ENCODE measurements at places on chromosomes 11 and 22. TPM values are rescaled to one million over a fixed set of nuclear protein-coding genes. Genes with fewer than 3 reads are reported as not detected.

DNA sequence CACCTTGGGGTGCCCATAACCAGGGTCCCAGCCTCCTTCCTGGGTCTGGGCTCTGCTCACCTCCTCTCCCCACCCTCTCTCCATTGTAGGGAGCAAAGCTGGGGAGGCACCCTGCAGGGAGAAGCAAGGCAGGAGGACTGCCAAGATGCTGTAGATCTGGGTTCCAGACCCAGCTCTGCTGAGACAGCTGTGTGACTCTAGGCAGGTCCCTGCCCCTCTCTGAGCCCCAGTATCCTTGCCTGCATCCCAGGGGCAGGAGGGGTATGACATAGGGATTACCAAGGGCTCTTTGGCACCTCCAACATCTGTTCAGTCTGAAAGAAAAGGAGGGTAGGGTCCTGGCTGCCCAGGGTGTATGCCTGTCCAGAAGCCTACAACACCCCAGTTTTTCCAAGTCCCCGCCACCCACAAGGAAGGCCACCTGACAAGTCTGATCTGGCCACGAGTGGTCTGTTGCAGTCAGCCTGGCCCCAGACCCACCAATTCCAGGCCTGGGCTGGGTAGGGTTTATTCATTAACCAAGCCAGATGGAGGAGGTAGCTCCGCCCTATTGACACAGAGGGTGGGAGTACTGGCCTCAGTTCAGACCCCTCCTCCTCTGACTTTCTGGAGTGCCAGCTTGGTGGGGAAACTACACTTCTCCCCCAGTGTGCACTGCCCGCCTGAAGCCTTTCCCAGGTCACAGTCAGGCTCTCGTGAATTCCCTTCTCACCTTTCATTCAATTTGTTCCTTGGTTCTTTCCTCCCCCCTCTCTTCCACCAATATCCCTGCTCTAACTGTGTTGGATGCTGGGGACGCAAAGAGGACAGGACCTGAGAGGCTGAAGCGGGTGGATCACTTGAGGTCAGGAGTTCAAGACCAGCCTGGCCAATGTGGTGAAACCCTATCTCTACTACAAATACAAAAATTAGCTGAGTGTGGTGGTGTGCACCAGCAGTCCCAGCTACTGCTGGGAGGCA, 15.0 kb downstream of the STARD10 start:
- peaks cover 5% of the 10 kb centered on the region for H3K27me3 ChIP-seq
- peak overlapping the region; percentile 62 for H3K4me3 ChIP-seq

DNA sequence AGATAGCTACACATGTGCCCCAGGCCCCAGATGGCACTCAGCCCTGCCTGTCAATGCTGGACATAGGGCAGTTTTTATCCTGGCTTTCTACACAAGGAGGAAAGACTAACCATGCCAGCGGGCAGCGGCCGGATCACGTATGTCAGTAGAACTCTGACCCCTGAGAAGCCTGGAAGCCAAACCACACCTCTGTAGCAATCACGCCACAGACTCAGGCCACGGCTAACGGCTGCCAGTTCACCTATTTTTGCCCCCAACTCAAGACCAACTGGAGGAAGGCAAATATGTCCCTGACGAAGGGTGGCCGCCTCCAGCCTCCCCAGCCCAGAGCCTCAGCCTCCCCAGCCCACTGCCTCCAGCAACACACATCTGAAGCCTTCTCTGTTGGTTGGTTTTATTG, 7.2 kb upstream of the CD81 start:
- no peaks in the 10 kb centered on the region for H3K36me3 ChIP-seq
- no peak overlapping the region for H3K4me3 ChIP-seq
- no peak overlapping the region for H3K27ac ChIP-seq
- DNase-seq, result no peak
- peaks cover 13% of the 10 kb centered on the region for H3K4me1 ChIP-seq

DNA sequence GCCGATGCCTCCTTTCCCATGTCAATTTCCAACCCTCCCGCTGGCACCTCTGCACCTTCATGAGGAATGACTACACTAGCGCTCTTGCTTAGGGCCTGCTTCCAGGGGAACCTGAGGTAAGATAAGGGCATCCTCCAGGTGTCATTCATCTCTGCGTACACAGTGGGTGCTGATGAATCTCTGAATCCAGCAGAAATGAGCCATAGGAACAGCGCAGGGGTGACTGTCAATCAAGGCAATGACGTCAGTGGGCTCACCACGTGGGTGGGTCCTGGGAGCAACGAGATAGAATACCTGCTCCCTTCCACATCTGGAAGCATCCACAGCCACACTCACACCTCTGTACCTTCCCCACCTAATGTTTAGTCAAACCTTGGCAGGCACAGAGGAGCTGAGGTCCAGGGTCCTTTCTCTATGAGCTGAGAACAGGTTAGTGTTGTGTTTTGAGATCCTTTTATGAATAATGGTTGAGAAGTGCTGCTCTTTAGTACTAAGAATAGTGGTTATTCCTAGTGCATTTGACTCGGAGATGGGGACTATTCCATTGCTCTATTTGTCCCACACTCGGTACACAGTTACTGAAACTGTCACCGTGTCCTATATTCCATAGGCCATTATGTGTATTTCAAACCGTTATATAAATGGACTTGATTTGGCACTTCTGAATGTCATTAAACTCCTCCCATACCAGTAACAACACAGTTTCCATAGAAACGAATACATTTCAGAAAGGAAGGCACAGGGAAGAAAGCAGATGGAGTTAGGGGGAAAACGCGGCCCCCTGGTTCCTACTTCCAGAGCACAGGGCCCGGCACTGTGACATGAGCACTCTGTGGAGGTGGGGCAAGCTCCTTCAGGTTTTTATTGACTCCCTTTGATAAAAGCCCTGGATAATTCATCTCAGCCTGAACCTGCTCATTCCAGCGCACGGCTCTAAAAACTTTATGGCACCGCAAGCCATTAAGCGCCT, 193.4 kb downstream of the ST3GAL4 start:
- H3K27ac ChIP-seq, result no peak overlapping the region
- H3K36me3 ChIP-seq, result no peaks in the 10 kb centered on the region
- DNase-seq, result no peak
- no peak overlapping the region for H3K4me3 ChIP-seq
- H3K27me3 ChIP-seq, result no peaks in the 10 kb centered on the region
- peaks cover 9% of the 10 kb centered on the region for H3K4me1 ChIP-seq

CSRP3 gene
- not detected for total RNA-seq

TMPRSS13 gene
- total RNA-seq, result 7.0 TPM

Measured in lower lobe of right lung (tissue), 2 donors.